ENCODE measurements at places on chromosomes 6 and 20. TPM values are rescaled to one million over a fixed set of nuclear protein-coding genes. Genes with fewer than 3 reads are reported as not detected.

DNA sequence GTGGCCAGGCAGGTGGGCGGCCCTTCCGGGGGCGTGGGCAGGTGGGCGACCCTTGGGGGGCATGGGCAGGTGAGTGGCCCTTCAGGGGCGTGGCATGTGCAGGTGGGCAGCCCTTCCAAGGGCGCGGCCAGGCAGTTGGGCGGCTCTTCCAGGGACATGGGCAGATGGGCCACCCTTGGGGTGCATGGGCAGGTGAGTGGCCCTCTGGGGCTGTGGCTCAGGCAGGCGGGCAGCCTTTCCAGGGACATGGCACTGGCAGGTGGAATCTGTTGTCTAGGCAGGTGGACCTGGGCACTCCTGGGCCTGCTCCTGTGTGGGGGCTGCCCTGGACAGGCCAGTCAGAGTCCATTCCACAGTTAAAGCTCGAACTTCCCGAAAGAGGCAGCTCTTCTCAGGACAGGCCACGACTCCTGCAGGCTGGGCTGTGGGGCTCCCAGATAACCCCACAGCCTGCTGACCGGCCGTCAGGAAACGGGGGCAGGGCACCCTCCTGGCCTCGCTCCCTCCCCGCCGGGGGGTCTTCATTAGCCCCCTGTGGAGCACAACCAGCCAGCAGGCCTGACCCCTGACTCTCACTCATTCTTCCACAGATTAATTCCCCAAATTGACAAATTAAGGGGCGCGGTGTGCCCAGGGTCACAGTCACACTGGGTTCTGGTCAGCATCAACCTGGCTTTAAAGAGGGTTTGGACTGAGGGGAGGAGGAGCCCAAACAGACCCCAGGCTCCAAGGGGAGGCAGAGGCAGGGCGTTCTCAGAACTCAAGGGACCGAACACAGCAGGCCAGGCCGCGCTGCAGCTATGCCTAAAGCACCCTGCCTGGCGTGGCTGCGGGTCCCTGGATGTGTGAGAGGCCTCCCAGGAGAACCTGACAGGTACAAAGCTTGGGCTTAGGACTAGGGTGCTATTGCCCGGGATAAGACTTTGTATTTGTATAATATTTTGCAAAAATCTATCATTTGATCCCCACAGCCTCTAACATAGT, 130.0 kb downstream of the DLL1 start:
- no peak for DNase-seq

- DNase-seq, result no peak
Measured at GRCh38 chr6:99613705-99614429, 7.2 kb downstream of the PRDM13 start.

- no peak for DNase-seq
Measured at GRCh38 chr6:161833099-161833860, 559.4 kb upstream of the AGPAT4 start.

- no peak for DNase-seq
Measured at GRCh38 chr6:56647172-56647762, 4.6 kb upstream of the DST start.

- no peak for DNase-seq
Measured at GRCh38 chr6:141472162-141472928, 660.4 kb upstream of the GJE1 start.

DNA sequence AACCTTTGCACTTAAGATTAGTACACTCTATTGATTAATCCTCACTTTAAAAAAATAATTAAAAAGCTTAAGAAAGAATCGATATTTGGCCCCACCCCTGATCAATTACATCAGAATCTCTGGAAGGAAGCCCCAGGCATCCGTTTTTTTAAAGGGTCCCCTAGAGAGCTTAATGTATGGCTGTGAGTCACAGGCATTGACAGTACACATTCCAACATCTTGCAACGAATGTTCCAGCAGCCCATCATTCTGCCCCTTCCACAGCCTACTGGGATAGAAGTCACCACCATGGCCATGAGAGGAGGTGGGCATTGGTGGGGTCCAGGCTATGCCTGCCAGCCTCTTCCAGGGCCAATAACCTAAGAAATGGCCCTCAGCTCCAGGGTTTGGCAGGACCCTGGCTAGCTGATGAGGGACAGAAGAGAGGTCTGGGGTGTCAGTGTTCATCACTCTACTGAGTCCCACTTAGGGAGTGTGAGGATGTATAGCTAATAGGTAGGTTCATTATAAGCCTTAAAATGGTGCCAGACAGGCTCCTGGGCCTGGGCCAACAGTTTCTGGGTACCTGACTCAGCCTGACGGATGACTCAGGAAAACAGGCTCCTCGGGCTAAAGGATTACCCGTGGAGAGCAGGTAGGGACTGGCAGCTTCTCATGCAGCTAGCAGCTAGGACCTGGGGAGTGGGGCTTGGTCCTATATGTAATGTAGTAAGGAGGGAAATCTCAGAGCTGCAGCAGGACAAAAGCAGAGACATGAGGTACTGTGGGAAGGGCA, 40.4 kb downstream of the MDGA1 start:
- DNase-seq, result peak; percentile 75

- no peak for DNase-seq
Measured at GRCh38 chr6:149093643-149094042, 223.9 kb upstream of the TAB2 start.

GRCh38 chr6:136564180-136564579, 14.0 kb upstream of the MAP7 start:
- no peak for DNase-seq

Gene LPIN3
- 16.9 TPM for total RNA-seq

Gene EEF1E1
- 57.7 TPM for total RNA-seq

Gene DUSP15
- total RNA-seq, result not detected
